Natural killer cell (primary cell): ENCODE measurements at places on chromosomes 2 and 18. TPM values are rescaled to one million over a fixed set of nuclear protein-coding genes. Genes with fewer than 3 reads are reported as not detected.

Gene DSC3
- total RNA-seq: not detected

Gene CHST9
- total RNA-seq: not detected

- H3K4me3 ChIP-seq: no peak overlapping the region
- H3K4me1 ChIP-seq: no peaks in the 10 kb centered on the region
- no peak for DNase-seq
Observed at GRCh38 chr2:7711167-7711566, 794.0 kb downstream of the RNF144A start.

- peaks cover 28% of the 10 kb centered on the region for H3K4me1 ChIP-seq
- no peak overlapping the region for H3K4me3 ChIP-seq
- H3K36me3 ChIP-seq: no peaks in the 10 kb centered on the region
- H3K27ac ChIP-seq: no peak overlapping the region
- DNase-seq: peak; percentile 15
- no peaks in the 10 kb centered on the region for H3K27me3 ChIP-seq
Observed at GRCh38 chr2:241274127-241274526, 41.3 kb downstream of the HDLBP start.

DNA sequence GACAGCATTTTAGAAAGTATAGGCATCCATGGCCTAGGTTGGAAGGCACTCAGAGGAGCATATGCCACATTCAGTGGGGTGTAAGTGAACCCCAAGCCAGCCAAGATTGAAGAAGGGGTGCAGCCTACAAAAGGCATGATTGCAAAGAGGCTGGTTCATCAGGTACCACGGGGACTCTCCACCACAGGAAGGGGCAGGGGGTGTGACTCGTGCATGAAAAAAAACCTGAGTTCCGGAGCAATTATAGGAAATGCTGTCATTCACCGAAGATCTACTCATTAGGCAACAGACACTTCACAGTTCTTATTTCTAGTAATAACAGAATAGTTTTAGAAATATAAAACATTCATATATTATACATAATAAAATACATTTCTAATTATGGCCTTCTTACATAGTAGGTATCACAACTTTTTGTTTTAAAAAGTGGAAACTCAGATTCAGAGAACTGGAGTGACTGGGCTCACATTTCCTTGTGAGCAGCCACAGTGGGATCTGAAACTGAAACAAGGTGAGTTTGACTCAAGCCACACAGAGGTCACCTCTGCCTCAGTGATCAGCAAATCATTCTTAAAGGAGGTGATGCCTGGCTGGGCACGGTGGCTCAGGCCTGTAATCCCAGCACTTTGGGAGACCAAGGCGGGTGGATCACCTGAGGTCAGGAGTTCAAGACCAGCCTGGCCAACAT lies 188.4 kb upstream of the GYPC start:
- no peak overlapping the region for H3K27ac ChIP-seq
- DNase-seq: no peak
- H3K4me3 ChIP-seq: no peak overlapping the region

Gene ABHD1
- 2.4 TPM for total RNA-seq

Gene RAB27B
- total RNA-seq: 24.0 TPM

Gene SPP2
- total RNA-seq: not detected

- no peak overlapping the region for H3K27ac ChIP-seq
- peaks cover 77% of the 10 kb centered on the region for H3K36me3 ChIP-seq
- H3K27me3 ChIP-seq: no peaks in the 10 kb centered on the region
Observed at GRCh38 chr18:2717407-2717806, 61.9 kb downstream of the SMCHD1 start.

DNA sequence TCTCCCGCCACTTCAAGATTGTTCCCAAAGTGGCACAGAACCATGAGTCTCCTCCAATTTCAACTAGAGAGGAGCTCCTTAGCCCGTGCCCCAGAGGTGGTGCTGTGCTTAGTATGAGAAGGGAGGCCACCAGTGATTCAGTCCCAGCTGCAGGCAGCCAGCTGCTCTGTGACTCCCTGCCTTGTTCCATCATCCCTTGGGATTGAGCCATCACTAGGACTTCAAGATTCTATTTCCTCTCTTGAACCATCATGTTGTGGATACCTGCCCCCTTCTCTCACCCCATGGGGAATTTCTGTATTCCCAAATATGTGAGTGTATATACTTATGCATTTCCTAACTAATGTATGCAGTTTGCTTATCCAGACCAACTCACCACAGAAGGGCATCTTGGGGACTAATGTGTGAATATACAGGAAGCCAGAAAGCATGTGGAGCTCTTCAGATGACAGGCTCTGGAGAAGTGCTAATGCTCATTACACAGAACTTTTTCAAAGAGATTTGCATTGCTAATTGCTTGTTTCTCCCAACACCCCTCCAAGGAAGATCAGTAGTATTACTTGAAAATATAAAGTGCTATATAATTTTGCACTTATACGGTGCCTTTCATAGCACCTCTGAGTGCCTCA lies 111.0 kb upstream of the MAP3K20 start:
- H3K4me3 ChIP-seq: no peak overlapping the region
- no peaks in the 10 kb centered on the region for H3K4me1 ChIP-seq
- no peak for DNase-seq
- no peak overlapping the region for H3K27ac ChIP-seq
- no peaks in the 10 kb centered on the region for H3K36me3 ChIP-seq

Gene ADRA2B
- 0.18 TPM for total RNA-seq

DNA sequence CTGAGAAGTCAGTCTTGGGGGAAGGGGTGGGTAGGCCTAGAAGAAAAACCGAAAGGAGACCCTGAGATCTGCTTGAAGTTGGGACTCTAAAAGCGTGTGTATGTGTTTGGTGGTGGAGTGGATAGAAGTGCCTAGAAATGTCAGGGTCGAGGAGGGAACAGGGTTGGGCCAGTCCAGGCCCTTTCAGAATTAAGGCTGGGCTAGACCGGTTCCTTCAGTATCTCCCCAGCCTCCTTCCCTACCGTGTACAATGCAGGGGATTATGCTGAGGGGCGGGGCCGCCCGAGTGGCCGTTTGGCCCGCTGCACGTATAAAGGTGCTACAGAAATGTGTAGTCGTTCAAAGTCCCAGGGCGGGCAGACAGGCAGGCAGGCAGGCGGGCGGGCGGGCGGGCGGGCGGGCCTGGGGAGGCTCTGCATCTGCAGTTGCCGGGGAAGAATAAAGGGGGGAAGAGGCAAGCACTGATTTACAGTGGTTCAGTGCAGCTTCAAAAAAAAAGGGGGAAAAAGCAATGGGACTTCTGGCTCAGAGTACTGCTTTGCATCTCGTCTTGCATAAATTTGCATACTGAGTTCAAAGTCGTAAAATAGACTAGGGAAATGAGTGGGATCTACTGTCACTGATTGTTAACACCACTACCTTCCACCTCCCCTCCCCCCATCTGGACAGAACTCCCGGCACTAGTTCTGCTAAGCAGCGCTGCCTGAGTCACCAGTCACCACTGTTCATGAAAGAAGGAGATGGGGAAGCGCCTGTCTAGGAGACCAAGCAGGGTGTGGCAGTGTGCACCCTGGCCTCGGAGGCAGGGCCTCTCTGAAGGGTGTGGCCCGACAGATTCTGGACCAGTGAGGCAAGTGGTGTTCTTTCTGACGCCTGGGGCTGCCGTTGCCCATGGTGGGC lies 3.6 kb downstream of the IGFBP2 start:
- H3K4me3 ChIP-seq: no peak overlapping the region
- no peak overlapping the region for H3K27ac ChIP-seq
- DNase-seq: no peak
- no peaks in the 10 kb centered on the region for H3K36me3 ChIP-seq

DNA sequence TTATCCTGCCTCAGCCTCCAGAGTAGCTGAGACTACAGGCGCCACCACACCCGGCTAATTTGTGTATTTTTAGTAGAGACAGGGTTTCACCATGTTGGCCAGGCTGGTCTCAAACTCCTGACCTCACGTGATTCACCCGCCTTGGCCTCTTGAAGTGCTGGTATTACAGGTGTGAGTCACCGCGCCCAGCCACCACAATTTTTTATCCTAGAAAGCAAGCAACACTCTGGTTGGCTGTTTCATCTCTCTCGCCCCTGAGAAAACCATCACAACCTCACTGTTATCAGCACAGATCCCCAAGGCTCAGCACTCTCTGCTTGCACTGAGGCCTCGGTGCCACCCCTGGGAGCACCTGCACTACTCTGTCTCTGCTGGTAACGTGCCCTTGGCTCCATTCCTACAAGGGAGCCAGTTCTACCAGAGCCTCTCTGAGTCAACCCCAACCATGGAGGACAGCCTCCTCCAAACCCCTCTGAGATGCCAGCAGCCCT lies 134.8 kb upstream of the AGAP1 start:
- no peaks in the 10 kb centered on the region for H3K36me3 ChIP-seq
- no peak overlapping the region for H3K27ac ChIP-seq
- no peak for DNase-seq
- H3K4me1 ChIP-seq: no peaks in the 10 kb centered on the region
- no peaks in the 10 kb centered on the region for H3K27me3 ChIP-seq

DNA sequence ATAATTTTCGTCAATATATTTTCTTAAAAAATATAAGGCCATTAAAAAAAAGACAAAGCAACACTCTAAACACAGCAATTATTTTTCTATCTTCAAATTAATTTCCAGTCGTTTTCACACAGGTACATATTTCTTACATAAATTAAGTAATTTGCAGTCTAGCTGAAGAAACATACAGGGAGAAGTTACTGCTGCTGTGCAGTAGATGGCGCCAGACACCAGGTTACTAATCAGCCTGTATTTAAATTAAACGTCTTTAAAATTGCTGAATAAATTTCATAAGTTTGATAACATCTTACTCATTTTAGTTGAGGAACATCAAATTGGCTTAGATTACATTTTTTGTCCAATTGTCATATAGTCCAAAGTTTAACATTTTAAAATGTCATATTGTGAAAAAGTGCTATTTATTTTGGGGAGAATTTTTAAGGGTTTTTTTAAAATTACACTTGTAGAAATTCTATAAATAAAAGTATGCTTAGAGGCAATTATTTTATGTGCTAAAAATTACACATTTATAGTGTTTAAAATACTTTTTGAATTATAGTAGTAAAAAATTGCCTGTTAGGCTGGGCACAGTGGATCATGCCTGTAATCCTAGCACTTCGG lies 88.4 kb downstream of the PMAIP1 start:
- no peaks in the 10 kb centered on the region for H3K36me3 ChIP-seq
- no peak overlapping the region for H3K4me3 ChIP-seq
- H3K27me3 ChIP-seq: peaks cover 9% of the 10 kb centered on the region
- no peaks in the 10 kb centered on the region for H3K4me1 ChIP-seq
- no peak overlapping the region for H3K27ac ChIP-seq
- DNase-seq: no peak

Gene GAL3ST2
- not detected for total RNA-seq

GRCh38 chr2:42052702-42053481 lies 5.1 kb downstream of the PKDCC start:
- H3K27ac ChIP-seq: no peak overlapping the region
- H3K36me3 ChIP-seq: no peaks in the 10 kb centered on the region
- DNase-seq: no peak
- H3K4me3 ChIP-seq: no peak overlapping the region
- H3K27me3 ChIP-seq: peaks cover 12% of the 10 kb centered on the region
- H3K4me1 ChIP-seq: peaks cover 5% of the 10 kb centered on the region

- H3K27me3 ChIP-seq: no peaks in the 10 kb centered on the region
- peaks cover 46% of the 10 kb centered on the region for H3K36me3 ChIP-seq
- H3K4me3 ChIP-seq: no peak overlapping the region
Observed at GRCh38 chr18:26056291-26056690, 34.1 kb downstream of the SS18 start.

DNA sequence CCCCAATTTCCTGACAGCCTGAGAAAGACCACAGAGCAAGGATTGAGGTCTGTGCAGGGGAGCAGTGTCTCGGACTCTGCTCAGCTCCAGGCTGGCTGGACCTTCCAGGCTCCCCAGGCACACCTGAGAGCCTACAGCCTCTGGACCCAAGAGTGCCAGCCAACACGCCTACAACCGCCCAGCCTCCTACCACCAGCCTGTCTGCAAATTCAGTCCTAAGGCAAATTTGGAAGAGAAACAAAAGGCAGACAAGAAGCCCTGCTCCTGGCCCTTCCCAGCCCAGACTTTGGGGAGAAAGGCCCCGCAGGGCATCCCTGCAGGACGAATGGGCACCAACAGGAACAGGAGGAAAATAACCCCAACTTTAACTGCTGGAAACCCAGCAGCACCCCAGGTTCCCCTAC lies 1.9 kb downstream of the HS6ST1 start:
- H3K27ac ChIP-seq: no peak overlapping the region
- DNase-seq: no peak
- H3K36me3 ChIP-seq: no peaks in the 10 kb centered on the region
- peak overlapping the region; percentile 61 for H3K4me3 ChIP-seq
- H3K4me1 ChIP-seq: peaks cover 45% of the 10 kb centered on the region

DNA sequence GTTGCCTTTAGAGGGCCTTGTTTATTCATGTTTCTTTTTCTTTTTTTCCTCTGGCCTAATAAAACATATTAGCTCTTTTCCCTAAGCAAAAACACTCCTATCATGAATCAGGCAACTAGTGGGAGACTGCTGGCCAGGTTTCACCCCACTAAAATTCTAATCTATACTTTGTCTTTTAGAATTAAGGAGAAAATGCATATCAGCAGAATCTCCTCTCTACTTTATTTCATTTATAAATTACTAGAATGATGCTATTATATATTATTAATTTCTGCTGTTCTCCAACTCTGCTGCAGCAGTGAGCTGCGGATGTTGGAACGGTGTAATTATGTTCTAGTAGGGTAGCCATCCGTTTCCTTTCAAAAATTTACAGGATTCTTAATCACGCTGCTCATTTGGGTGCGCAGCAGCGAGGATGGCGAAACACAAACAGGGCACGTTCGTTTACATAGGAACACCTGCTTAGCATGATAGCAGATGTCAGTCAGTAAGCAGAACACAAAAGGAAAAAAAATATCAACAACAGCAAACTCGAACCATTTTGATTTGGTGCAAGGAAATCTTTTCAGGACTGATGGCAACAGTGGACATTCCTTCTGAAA lies 30.5 kb downstream of the ZEB2 start:
- peaks cover 25% of the 10 kb centered on the region for H3K4me1 ChIP-seq
- DNase-seq: no peak
- H3K27ac ChIP-seq: peak overlapping the region; percentile 52

DNA sequence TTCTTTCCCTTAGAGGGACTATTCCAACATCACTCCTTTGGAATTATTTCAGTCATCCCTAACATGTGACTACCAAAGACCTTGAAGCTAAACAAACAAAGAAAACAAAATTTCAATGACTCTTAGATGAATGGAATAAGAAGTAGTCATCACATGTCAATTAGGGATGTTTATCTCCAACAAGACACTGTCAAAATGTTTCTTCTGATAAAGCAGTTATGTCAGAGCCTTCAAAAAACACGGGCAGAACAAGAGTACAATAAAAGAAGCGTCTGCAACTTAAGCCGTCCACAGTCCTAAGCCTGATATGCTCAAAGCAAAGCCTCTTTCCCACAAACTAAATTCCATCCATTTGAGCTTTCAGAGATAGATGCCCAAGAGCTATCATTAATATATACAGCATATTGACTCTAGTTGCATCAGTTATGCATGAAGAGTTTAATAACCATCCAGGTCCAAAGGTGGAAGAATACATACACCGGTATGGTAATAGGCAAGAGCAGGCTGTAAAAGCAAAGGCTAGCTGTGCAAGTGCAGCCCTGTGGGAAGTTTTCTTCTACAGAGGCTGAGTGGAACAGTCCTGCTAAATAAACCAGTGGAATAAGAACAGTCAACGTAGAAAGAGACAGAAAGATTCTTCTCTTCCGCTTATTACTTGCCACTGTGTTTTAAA lies 98.1 kb downstream of the ICA1L start:
- no peaks in the 10 kb centered on the region for H3K4me1 ChIP-seq
- no peak overlapping the region for H3K4me3 ChIP-seq
- DNase-seq: no peak
- no peak overlapping the region for H3K27ac ChIP-seq
- H3K36me3 ChIP-seq: peaks cover 8% of the 10 kb centered on the region
- no peaks in the 10 kb centered on the region for H3K27me3 ChIP-seq

GRCh38 chr2:220422676-220423075 lies 795.2 kb downstream of the SLC4A3 start:
- H3K4me1 ChIP-seq: no peaks in the 10 kb centered on the region
- no peaks in the 10 kb centered on the region for H3K27me3 ChIP-seq
- no peak overlapping the region for H3K27ac ChIP-seq
- no peak for DNase-seq

Gene CLHC1
- 5.6 TPM for total RNA-seq
